ENCODE measurements at places on chromosomes 13 and 19.

GRCh38 chr19:14502334-14503092, 6.6 kb upstream of the GIPC1 start:
- DNase-seq = no peak

- no peak for DNase-seq
Observed at GRCh38 chr19:41384351-41384750, 8.0 kb downstream of the TMEM91 start.

GRCh38 chr19:13487985-13488384, 18.3 kb downstream of the CACNA1A start:
- no peak for DNase-seq

DNA sequence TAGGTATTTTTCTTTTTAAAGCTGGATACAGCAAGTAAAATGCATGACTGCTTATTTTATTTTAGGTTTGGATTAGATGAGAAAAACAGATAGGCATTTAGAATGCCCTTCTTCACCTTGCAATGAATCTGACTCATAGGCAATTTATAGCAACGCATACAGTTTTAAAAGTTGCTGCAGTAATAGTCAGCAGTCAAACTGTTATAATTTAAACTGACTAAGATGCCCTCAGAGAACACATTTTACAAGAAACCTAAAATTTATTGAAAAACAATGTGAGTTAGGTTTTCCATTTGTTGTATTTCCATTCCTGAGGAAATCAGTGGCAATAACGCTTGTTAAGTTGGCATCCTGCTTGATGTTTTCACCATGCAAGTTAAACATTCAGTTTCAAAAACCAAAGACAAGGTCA, 1128.2 kb upstream of the PCDH9 start:
- no peak for DNase-seq

DNA sequence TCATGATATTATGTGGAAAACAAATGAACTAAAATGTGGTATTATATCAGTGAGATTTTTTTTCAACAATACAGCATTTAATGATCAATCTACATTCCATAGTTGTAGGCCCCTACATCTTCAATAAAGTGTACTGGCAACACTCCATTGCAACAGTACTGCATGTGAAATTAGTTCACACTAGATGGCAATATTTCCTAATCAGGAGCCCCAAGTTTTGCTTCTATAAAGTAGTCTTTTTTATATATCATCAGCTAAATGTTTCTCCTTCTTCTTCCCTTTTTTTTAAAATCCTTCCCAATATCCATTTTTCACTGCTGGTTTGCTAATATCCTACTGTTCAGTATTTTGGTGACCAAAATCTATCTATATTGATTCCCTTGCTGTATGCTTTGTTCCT, 528.3 kb upstream of the ATXN8OS start:
- no peak for DNase-seq

GRCh38 chr13:112131081-112131712, 64.2 kb downstream of the SOX1 start:
- no peak for DNase-seq

DNA sequence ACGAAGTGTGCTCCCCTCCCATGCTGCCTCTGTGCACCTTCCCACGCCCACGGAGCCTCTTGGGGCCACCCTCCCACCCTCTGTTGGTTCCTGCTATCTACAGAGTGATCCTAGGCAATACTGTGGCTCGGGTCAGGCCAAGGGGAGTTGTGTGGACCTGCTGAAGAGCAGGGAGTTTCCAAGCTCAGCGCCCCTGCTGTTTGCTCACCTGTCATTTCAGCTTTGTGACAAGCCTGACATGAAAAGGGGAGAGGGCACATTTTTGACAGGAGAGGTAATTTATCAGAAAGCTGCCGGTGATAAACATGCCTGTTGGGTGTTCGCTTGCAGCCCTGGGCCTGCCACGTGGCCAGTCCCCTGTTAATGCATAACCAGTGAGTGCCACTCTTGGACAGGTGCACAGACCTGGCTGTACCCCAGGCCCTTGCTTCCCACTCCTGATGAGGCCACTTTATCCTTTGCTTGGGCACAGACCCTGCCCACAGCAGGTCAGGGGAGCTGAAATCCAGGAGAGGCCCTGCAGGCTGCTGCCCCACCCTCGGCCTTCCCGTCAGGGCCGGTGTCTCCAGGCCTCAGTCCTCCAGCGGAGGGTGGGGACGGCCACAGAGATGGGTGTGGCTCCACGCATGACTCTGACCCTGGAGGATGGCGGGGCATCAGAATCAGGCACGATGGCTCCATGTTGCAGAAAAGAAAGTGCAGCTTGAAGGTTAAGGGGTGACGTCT, 201.5 kb upstream of the GPR12 start:
- DNase-seq = no peak

DNA sequence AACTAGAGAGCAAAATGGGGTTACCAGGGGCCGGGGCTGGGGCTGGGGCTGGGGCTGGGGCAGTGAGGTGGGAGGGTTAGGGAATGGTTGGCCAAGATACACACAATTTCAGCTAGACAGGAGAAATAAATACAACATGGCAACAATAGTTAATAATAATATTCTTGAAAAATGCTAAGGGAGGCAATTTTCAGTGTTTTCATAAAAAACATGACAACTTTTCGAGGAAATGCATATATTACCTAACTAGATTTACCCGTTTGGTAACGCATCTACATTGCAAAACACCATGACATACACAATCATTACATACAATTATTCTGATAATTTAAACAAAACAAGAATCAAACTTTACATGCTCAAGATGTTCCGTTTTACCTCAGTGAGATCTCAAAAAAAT, 12.2 kb downstream of the RFPL4AL1 start:
- DNase-seq = no peak

GRCh38 chr13:42215578-42216421, 56.2 kb upstream of the AKAP11 start:
- peak; percentile 3 for DNase-seq
